ENCODE measurements at places on chromosomes 3 and 15. TPM values are rescaled to one million over a fixed set of nuclear protein-coding genes. Genes with fewer than 3 reads are reported as not detected.

Gene ACAD11
- total RNA-seq = 27.5 TPM

Gene SUSD5
- not detected for total RNA-seq

DNA sequence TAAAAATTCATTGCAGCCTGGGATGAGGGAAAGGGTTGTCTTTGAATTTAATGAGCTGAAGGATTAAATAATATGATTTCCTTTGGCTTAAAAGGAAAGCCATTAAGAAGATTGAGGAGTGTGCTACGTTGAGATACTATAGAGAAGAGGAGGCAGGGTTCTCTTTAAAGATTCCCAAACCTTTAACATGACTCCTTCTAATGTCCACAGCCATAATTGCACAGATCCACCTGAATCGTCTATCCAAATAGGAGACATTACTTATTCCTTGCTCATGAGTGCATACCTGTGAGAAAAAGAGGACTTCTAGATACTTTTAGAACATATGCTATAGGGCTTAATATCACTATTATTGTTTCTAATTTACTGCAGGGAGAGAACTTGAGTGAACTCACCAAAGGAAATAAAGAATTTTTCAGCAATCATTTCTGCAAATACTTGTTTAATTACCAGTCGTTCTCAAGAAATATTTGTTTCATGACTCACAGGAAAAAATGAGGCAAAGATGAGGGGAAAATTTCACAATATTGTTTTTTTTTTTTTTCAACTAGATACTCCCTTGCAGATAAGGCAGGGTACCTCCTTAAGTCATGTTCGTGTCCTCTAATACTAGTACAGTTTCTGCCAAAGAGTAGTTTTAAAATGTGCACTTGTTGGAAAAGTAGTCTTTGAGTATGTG is 8.9 kb upstream of the SUCNR1 start:
- no peak for DNase-seq
- H3K4me1 ChIP-seq = no peaks in the 10 kb centered on the region
- H3K4me3 ChIP-seq = no peak overlapping the region
- H3K27ac ChIP-seq = no peak overlapping the region
- no peaks in the 10 kb centered on the region for H3K27me3 ChIP-seq

GRCh38 chr15:99176757-99177156 is 71.9 kb downstream of the SYNM start:
- H3K4me1 ChIP-seq = no peaks in the 10 kb centered on the region
- no peaks in the 10 kb centered on the region for H3K27me3 ChIP-seq
- no peak overlapping the region for H3K27ac ChIP-seq
- no peak overlapping the region for H3K4me3 ChIP-seq
- no peak for DNase-seq

DNA sequence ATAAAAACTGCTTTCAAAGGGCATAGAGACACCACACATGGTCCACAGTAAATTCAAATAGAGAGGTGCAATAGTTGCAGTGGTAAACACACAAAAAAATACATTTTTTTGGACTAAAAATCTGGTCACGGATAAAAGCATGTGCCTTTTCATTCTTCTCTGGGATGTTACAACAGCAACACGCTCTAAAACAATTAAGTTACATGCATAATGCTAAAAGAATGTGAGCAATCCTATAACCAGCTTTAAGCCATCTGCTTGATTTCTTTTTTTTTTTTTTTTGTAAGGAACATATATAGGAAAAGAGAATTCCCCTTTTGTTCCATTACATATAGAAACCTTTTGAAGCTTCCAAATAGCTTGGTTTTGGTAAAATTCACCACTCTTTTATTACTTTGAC is 20.0 kb downstream of the WNT5A start:
- no peak overlapping the region for H3K27ac ChIP-seq
- no peaks in the 10 kb centered on the region for H3K36me3 ChIP-seq
- H3K27me3 ChIP-seq = no peaks in the 10 kb centered on the region
- no peaks in the 10 kb centered on the region for H3K4me1 ChIP-seq
- H3K4me3 ChIP-seq = no peak overlapping the region

DNA sequence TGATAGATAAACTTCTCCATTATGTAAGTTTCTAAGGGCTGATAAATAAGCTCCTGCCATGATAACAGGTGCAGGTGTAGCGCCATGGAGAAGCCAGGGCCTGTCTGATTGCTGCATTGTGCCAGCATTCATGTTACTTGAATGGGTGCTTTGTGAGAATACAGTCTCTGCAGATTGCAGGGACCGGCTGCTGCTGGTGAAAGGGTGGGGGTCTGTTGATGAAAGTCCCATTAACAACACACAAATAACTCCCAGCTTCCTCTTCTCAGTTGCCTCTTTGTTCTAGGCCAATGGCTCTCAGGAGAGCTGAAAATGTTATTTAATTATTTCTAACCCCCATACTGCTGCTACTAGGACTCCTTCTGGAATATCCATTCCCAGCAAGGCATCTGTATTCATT is 77.2 kb downstream of the RTP4 start:
- no peaks in the 10 kb centered on the region for H3K4me1 ChIP-seq
- DNase-seq = no peak
- H3K4me3 ChIP-seq = no peak overlapping the region
- no peak overlapping the region for H3K27ac ChIP-seq

DNA sequence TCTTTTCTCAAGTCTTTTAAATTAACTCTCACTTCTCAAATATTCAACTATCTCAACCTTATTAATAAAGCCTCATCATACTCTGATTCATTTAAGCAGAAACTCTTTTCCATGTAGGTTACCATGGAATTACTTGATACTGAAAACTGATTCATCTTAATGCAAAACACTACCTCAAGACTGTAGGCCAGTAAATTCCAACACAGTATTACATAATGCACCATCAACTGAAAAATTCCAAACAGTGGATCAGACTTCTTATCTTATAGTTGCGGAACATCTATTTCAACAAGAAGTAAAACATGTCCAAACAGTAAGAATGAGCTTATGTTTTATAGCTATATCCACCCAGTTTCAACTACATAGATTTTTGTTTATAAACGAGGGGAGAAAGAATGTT is 124.5 kb downstream of the PEAK1 start:
- no peaks in the 10 kb centered on the region for H3K27me3 ChIP-seq
- H3K4me3 ChIP-seq = no peak overlapping the region
- no peak for DNase-seq
- H3K36me3 ChIP-seq = no peaks in the 10 kb centered on the region
- H3K4me1 ChIP-seq = no peaks in the 10 kb centered on the region

GRCh38 chr3:42664438-42664803 is 10.9 kb downstream of the ZBTB47 start:
- no peak overlapping the region for H3K4me3 ChIP-seq
- no peaks in the 10 kb centered on the region for H3K36me3 ChIP-seq
- H3K4me1 ChIP-seq = no peaks in the 10 kb centered on the region
- no peak for DNase-seq
- H3K27me3 ChIP-seq = no peaks in the 10 kb centered on the region

GRCh38 chr3:52393131-52393807 is 51.6 kb downstream of the SEMA3G start:
- no peaks in the 10 kb centered on the region for H3K4me1 ChIP-seq
- H3K27ac ChIP-seq = no peak overlapping the region

DNA sequence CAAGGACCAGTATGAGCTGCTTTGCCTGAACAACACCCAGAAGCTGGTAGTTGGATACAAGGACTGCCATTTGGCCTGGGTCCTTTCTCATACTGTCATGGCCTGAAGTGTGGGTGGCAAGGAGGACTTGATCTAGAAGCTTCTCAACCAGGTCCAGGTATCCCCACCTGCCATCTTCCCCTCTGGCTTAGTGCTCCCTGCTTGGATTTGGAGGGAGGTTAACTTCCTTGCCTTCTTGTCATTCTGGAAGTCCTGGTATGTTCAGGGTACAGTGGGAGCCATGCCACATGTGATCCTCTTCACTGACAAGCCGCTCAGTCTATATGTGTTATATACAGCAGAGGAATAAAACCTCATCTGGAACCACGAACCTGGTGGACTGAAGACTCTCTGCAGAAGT is 37.7 kb upstream of the TOPBP1 start:
- no peaks in the 10 kb centered on the region for H3K4me1 ChIP-seq
- no peaks in the 10 kb centered on the region for H3K27me3 ChIP-seq
- no peak overlapping the region for H3K4me3 ChIP-seq
- no peak overlapping the region for H3K27ac ChIP-seq
- no peak for DNase-seq

GRCh38 chr3:160691151-160691550 is 14.2 kb downstream of the ARL14 start:
- H3K27me3 ChIP-seq = no peaks in the 10 kb centered on the region
- H3K27ac ChIP-seq = no peak overlapping the region
- H3K4me3 ChIP-seq = no peak overlapping the region

DNA sequence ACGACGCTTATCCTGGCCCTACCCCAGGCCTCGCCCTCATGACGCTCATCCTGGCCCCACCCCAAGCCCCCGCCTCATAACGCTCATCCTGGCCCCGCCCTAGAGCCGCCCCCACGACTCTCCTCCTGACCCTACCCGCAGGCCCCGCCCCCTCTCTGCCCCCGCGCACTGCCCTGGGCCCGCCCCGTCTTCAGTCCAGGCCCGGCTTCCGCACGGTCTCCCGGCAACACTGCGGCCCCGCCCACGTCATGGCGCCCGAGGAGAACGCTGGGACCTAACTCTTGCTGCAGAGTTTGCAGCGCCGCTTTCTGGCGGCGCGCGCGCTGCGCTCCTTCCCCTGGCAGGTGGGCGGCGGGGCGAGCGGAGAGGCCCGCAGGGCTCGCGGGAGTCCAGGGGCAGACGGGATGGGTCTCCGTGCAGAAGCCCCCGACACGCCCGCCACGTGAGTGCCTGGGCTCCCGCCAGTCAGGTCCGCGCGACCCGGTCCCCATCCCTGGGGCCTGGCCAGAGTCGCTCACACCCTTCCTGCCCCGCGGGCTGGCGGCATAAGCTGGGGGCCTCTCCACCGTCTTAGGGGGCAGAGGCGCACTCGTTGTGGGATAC is 52.5 kb upstream of the ROPN1B start:
- peak overlapping the region; percentile 83 for H3K27ac ChIP-seq
- H3K27me3 ChIP-seq = no peaks in the 10 kb centered on the region
- H3K4me1 ChIP-seq = no peaks in the 10 kb centered on the region
- peak overlapping the region; percentile 75 for H3K4me3 ChIP-seq

Gene FBXW12
- total RNA-seq = not detected

Gene IL17RB
- total RNA-seq = not detected

DNA sequence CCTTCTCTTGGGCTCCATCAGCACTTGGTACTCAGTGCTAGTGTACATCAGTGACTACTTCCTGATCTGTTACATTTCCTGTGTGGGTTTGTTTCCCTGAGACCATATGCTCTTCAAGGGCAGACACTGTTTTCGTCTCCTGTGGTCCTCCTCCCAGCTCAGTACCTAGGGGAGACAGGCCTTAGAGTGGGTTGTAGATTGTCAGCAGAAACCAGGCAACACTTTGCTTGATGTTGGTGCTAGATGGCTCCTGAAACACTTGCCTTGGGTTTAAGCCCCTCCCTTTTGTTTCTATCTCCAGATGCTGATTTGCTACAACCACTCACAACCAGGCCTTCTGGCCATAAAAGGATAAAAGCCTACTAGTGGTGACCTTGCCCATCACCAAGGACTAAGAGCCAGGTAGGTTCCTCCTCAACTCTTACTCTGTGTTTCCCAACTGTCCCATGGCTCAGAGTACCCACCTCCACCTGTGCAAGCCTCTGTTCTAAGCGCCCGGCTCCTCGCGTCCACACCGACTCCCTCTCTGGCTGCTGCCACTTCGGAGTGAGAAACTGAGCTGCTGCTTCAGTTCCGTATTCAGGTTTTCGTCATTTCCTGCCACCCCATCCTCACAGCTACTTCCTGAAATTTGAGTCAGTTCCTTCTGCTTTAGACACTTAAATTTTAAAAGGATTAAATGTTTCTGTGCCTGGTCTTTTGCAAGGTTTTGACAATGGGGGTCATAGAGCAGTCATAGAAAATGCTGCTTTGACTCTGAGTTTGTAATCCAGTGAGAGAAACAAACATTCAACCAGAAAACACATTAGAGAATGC is at the start of gene HCLS1:
TSS of gene HCLS1 (minus strand) at position 548 of the 816 bp plus-strand sequence. CDS start 2,556 bp downstream, outside the sequence.
- peaks cover 34% of the 10 kb centered on the region for H3K4me1 ChIP-seq
- peak; percentile 74 for DNase-seq
- H3K4me3 ChIP-seq = peak within 1 kb of the TSS; percentile 90
- H3K27ac ChIP-seq = peak within 1 kb of the TSS; percentile 90
- no peaks in the 10 kb centered on the region for H3K27me3 ChIP-seq

Gene PLSCR2
- 0.82 TPM for total RNA-seq

Gene XCR1
- not detected for total RNA-seq

- H3K36me3 ChIP-seq = no peaks in the 10 kb centered on the region
- no peaks in the 10 kb centered on the region for H3K27me3 ChIP-seq
- H3K27ac ChIP-seq = no peak overlapping the region
Observed at GRCh38 chr3:39748002-39748401, 61.4 kb upstream of the MYRIP start.

GRCh38 chr3:151265866-151266265 is 12.5 kb downstream of the P2RY14 start:
- DNase-seq = no peak
- H3K27me3 ChIP-seq = no peaks in the 10 kb centered on the region
- no peak overlapping the region for H3K27ac ChIP-seq

DNA sequence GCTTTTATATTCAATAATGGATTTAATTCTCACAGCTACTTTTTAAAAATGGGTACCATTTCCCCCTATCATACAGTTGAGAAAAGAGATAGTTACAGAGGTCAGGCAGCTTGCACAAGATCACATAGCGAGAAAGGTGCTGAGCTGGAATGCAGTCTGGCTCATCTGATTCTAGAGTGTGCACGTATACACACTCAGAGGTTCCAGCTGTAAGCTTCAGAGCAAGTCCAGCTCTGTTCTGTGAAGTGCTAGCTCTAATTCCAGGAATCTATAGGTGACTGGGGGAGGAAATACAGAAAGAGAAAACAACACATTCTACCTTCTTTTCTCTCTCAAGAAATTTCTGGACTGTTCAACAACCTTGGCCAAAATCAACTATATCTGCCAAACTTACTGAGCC is 318.7 kb downstream of the FOXP1 start:
- no peak for DNase-seq
- peaks cover 33% of the 10 kb centered on the region for H3K4me1 ChIP-seq
- no peaks in the 10 kb centered on the region for H3K27me3 ChIP-seq
- H3K27ac ChIP-seq = peak overlapping the region; percentile 50

Gene HYAL3
- total RNA-seq = 12.6 TPM

Gene PLAAT1
- total RNA-seq = not detected

- no peaks in the 10 kb centered on the region for H3K36me3 ChIP-seq
- no peak for DNase-seq
- H3K4me3 ChIP-seq = peak overlapping the region; percentile 86
- peak overlapping the region; percentile 68 for H3K27ac ChIP-seq
Observed at GRCh38 chr3:98901119-98901391, 440 bp downstream of the DCBLD2 start.
